ENCODE measurements at places on chromosomes 2 and 18.

DNA sequence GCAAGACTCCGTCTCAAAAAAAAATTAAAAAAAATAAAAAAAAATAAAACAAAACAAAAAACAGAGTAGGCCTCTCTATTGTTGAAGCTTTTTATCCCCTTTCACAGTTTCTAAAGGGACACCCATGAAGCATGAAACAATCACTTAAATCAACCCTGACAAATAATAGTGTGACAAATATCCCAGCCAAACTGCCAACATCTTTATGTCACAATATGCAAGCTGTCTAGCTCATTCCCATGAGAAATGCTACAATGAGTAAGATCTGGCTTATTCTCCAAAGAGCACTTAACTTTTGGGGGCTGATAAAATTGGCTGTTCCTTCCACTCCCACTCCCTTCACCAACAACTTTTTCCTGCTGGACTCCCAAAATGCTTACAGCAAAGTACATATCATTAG lies 21.7 kb upstream of the ABCA12 start:
- DNase-seq: no peak

- DNase-seq: no peak
Observed at GRCh38 chr18:51153659-51154371, 43.7 kb downstream of the MEX3C start.

DNA sequence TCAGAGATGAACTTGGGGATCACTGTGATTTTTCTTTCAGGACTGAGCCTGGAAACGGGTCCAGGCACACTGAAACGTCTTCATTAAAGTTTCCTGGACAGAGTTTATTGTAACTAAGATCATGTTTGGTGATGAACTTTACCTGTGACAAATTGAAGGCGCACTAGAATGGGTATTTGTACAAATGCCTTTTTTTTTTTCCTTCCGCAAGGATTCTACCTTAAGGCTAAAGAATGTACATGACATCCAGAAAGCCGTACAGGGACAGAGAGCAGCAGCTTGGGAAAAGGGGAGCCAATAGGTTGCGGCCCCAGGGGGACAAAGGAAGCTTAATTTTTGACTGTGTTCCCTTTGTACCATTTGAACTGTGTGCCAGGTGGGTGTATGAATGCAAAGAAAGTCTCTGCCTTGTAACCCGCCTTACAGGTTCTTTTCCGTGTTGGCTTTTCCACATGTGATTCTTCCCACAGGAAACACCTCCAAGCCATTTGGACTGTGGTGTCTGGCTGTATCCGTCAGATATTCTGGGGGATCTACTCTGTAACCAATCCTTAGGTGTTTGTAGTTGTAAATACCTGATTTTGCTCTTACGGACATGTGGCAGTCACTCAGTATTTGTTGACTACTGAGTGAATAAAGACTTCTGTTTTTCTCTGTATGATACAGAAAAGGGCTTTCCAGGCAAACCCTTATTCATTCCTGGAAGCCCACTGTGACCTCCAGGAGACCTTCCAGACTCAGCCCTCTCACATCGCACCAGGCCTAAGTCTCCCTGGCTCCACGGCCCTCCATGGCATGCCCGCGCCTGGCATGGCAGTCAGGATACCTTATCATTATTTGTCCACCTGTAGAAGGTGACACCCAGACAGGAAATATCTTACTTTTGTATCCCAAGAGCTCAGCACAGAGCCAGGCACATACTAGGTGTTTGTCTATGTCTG lies 1.1 kb downstream of the LRRFIP1 start:
- no peak for DNase-seq

DNA sequence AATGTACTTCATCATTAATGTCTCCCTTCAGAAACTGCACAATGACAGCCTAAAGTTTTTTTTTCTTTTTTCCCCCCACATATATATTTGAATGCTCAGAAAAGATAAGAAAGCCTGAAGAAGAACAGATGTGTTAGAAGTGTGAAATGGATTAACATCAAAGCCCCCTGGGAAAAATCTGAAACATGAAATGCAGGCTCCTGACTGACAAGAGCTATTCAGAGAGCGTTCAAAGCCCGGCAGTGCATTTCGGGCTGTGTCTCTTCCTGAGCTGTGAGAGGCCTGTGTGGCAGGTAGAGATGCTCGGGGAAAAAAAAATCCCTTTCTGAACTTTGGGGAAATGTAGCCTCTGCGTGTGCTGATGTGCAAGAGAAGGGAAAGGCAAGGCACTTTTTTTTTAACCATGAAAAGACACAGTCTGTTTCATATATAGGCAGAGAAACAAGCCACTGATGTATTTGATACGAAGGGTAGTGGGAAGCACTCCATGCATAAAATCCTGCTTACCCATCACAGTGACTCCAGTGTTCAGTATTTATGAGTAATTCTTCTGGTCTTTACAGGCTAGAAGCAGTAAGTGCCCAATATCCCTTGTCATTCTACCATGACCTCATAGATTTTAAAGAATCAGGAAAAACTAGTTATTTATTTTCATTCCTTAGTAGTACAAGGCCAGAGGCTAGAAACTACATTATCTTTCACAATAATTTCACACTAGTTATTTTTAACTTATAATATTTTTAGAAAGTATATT lies 1574.2 kb upstream of the PIK3C3 start:
- DNase-seq: peak; percentile 14

DNA sequence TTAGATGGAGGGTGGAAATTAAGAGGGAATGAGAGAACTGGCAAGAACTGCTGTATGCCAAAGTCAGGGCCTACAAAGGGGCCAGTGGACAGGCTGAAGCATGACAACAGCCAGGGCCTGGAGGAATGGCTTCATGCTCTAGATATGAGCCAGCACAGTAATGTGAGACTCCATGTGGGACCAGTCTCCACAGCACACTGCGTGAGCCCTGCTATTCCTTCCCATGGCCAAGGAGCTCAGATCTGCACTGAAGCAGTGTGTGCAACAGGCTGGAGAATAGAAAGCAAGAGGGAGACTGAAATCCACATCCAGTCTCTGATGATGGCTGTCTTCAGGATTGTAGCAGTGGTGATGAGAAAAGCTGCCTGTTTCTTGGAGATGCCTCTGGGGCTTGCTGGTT lies 162.8 kb downstream of the TPGS2 start:
- DNase-seq: no peak

DNA sequence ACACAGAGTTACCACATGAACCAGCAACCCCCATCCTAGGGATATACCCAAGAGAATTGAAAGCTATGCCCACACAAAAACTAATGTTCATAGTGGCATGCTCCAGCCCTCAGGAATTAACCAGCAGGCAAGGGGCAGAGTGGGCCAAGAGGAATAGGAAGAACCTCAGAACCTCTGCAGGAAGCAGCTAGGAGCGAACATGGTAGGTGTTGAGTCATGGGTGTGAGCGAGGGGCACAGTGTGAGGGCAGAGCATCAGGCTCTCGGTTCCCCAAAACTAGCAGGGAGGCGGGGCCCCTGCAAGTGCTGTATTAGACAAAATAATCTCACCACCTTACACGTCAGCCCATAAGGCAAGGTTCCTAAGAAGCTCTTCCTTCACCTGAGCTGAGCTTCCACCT lies 5.6 kb upstream of the RUFY4 start:
- no peak for DNase-seq

GRCh38 chr18:79095216-79095615 lies 26.0 kb downstream of the ATP9B start:
- DNase-seq: no peak

Data from astrocyte of the spinal cord (primary cell).